ENCODE measurements at places on chromosomes 6 and 20. TPM values are rescaled to one million over a fixed set of nuclear protein-coding genes. Genes with fewer than 3 reads are reported as not detected.
A peak's percentile ranks its signal among the peaks of the same experiment; 100 is the strongest.

DNA sequence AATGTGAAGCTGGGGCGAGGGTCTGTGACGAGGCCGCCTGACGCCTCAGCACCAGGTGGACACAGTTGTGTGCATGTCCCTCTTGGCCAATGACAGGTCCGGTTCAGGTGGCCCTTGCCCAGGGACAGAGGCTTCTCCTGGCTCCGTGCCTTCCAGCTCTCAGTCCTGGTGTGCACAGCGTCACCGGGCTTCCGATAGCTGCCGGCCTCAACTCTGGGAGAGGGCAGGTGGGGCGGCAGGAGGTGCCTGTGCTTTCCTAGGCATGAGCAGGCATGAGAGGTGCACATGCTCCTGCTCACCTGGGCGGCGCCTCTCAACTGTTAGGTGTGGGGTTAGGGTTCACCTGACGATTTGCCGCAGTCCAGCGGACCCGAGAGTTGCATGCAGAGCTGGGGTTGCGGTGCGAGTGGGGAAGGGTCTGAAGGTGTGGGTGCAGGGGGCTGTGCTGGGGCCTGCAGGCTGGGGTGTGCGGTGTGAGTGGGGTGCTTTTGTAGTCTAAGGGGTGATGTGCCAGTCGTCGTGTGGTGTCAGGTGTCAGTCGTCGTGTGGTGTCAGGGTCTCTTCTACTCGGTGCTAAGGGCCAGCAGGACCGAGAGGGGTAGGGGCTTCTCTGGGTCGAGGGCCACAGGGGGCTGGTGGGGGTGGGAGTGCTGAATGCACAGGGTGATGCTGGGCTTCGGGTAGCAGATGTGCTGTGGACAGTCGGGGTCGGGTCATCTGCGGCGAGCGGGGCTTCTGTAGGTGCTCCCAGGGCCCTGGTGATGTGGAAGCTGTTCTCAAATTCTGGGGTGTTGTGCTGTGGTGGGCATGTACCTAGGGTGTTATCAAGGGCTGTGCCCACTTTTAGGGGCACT, 3.8 kb upstream of the SOX18 start:
- peaks cover 38% of the 10 kb centered on the region for H3K4me1 ChIP-seq
- H3K27ac ChIP-seq = peak overlapping the region; percentile 62
- H3K36me3 ChIP-seq = no peaks in the 10 kb centered on the region
- H3K27me3 ChIP-seq = peaks cover 18% of the 10 kb centered on the region
- H3K4me3 ChIP-seq = no peak overlapping the region
- no peak for DNase-seq

GRCh38 chr6:136294621-136295020, 5.0 kb upstream of the BCLAF1 start:
- no peak overlapping the region for H3K4me3 ChIP-seq
- no peak overlapping the region for H3K27ac ChIP-seq
- H3K4me1 ChIP-seq = peaks cover 20% of the 10 kb centered on the region
- DNase-seq = no peak

DNA sequence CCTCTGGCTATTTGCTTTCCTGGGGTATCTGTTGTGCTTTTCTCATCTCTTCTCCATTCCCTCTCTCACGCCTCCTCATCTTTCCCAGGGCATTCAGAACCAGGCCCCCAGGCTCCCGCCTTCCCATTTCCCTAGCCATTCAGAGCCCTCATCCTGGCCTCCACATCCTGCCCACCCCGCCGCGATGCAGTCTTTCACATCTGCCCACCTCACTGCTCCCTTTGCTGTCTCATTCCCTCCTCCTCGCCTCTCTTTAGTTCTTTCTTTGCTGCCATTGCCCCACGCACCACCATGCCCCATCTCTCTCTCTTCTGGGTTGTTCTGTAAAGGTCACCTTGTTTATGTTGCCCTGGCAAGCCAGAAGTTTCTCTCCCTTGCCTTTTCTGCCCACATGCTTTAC, 10.6 kb upstream of the AAR2 start:
- peaks cover 2% of the 10 kb centered on the region for H3K27me3 ChIP-seq
- H3K4me3 ChIP-seq = no peak overlapping the region
- peaks cover 19% of the 10 kb centered on the region for H3K4me1 ChIP-seq

- H3K4me3 ChIP-seq = no peak overlapping the region
- peak; percentile 41 for DNase-seq
- H3K27me3 ChIP-seq = peaks cover 2% of the 10 kb centered on the region
- H3K27ac ChIP-seq = no peak overlapping the region
Observed at GRCh38 chr20:59751075-59751711, 146.9 kb downstream of the PHACTR3 start.

DNA sequence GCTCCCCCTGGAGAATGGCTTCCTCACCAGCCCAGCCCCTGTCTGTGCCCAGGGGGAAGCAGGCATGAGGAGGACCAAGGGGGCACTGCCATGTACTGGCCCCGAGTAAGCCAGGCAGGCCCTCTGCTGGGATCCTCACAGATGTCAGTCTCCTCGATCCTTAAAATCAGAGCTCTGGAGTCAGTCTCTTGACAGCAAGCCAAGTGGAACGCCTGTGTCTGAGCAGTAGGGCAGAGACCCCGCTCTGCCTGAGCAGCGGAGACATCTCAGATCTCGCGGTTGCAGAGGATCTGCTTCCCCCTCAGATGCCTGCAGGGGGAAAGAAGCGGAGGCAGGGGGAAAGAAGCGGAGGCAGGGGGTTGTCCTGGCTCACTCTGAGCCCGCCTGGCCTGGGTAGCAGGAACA, 92.6 kb downstream of the SNX5 start:
- peaks cover 5% of the 10 kb centered on the region for H3K27me3 ChIP-seq
- no peak overlapping the region for H3K4me3 ChIP-seq
- DNase-seq = no peak
- no peaks in the 10 kb centered on the region for H3K36me3 ChIP-seq

- DNase-seq = no peak
- no peak overlapping the region for H3K4me3 ChIP-seq
- no peaks in the 10 kb centered on the region for H3K27me3 ChIP-seq
Observed at GRCh38 chr6:35238843-35239289, 20.7 kb upstream of the ZNF76 start.

DNA sequence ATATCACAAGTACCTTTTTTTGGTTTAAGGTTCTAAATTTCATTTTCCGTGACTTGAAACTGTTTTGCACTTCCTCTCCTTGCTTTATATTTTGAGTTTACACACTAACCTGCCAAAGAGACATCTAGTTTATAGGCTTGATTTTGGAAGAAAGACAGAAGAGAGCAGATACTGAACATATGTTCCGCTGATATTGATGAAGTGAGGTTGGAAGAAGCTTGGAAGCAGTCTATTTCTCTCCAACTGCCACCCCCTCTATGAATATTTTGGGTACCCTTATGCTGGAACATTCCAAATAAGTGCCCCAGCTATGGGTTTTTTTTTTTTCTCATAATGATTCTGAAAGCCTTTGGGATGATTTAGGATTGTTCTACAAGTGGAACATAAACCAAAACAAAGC, 150.6 kb downstream of the LAMA2 start:
- H3K36me3 ChIP-seq = no peaks in the 10 kb centered on the region
- no peaks in the 10 kb centered on the region for H3K4me1 ChIP-seq

DNA sequence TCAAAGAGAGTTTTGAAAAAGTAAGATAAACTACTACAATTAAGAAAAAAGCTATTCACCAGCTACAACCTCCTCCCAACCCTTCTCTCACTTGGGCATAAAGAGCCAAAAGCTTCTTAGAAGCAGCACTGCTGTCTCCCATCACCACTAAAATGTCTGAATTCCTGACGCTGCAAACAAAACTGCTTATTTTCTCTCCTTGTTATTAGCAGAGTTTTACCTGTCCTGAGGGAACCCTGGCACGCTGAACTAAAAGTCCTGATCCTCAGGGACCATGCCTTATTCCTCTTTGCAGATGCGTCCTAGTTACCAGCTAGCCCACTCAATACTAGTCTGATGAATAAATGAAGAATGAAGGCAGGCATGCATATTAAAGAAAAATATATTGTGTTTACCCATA, 1.1 kb downstream of the HACE1 start:
- no peaks in the 10 kb centered on the region for H3K27me3 ChIP-seq
- H3K27ac ChIP-seq = peak overlapping the region; percentile 90

GRCh38 chr6:25943887-25944286, 13.4 kb upstream of the SLC17A2 start:
- no peaks in the 10 kb centered on the region for H3K27me3 ChIP-seq
- peaks cover 6% of the 10 kb centered on the region for H3K36me3 ChIP-seq
- no peak overlapping the region for H3K27ac ChIP-seq
- no peak for DNase-seq

- H3K4me3 ChIP-seq = no peak overlapping the region
- no peaks in the 10 kb centered on the region for H3K36me3 ChIP-seq
- no peak overlapping the region for H3K27ac ChIP-seq
Observed at GRCh38 chr6:137646484-137646883, 152.3 kb upstream of the OLIG3 start.

GRCh38 chr20:23870461-23870860, 9.1 kb downstream of the CST5 start:
- peaks cover 36% of the 10 kb centered on the region for H3K4me1 ChIP-seq
- no peak overlapping the region for H3K4me3 ChIP-seq
- H3K27me3 ChIP-seq = no peaks in the 10 kb centered on the region
- no peak overlapping the region for H3K27ac ChIP-seq
- DNase-seq = no peak

GRCh38 chr20:37958856-37959520, 56.1 kb downstream of the VSTM2L start:
- H3K4me1 ChIP-seq = no peaks in the 10 kb centered on the region
- DNase-seq = no peak

DNA sequence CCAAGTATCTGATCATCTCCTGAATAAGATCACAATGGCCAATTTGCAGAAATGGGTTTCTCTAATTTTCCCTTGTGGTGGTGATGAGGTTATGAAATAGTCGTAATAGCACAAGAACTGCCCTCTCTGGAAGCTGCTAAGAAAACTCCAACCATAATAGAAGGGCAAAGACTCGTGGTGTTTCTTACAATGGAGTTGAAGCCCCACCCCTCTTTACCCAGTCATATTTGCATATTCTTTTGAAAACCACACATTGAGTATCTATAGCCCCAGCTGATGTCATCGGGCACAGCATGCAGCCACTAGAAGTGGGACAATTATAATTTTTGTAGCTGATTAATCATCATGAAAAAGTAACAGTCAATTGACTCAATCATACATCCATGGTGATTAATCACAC, 452.1 kb upstream of the POU3F2 start:
- H3K27me3 ChIP-seq = no peaks in the 10 kb centered on the region
- H3K4me3 ChIP-seq = no peak overlapping the region
- no peaks in the 10 kb centered on the region for H3K36me3 ChIP-seq
- DNase-seq = no peak
- H3K27ac ChIP-seq = no peak overlapping the region

GRCh38 chr6:33979750-33980149, 166.1 kb downstream of the GRM4 start:
- no peak overlapping the region for H3K27ac ChIP-seq
- peaks cover 6% of the 10 kb centered on the region for H3K4me1 ChIP-seq
- peaks cover 18% of the 10 kb centered on the region for H3K27me3 ChIP-seq
- H3K36me3 ChIP-seq = no peaks in the 10 kb centered on the region
- H3K4me3 ChIP-seq = no peak overlapping the region

DNA sequence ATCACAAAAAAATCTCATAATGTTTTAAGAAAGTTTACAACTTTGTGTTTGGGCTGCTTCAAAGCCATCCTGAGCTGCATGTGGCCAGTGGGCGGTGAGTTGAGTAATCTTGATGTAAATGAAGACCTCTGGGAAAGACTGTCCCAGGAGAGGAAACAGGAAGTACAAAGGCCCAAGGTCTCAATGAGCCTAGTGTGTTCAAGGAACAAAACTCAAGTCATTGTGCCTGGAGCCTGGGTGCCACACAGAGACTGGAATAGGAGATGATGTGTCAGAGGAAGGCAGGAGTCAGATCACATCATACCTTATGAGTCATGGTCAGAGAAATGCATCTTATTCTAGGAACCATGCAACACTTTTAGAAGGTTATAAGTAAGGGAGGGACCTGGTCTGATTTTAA, 51.5 kb downstream of the COL19A1 start:
- H3K36me3 ChIP-seq = no peaks in the 10 kb centered on the region
- H3K27ac ChIP-seq = no peak overlapping the region
- no peaks in the 10 kb centered on the region for H3K27me3 ChIP-seq
- no peak overlapping the region for H3K4me3 ChIP-seq

DNA sequence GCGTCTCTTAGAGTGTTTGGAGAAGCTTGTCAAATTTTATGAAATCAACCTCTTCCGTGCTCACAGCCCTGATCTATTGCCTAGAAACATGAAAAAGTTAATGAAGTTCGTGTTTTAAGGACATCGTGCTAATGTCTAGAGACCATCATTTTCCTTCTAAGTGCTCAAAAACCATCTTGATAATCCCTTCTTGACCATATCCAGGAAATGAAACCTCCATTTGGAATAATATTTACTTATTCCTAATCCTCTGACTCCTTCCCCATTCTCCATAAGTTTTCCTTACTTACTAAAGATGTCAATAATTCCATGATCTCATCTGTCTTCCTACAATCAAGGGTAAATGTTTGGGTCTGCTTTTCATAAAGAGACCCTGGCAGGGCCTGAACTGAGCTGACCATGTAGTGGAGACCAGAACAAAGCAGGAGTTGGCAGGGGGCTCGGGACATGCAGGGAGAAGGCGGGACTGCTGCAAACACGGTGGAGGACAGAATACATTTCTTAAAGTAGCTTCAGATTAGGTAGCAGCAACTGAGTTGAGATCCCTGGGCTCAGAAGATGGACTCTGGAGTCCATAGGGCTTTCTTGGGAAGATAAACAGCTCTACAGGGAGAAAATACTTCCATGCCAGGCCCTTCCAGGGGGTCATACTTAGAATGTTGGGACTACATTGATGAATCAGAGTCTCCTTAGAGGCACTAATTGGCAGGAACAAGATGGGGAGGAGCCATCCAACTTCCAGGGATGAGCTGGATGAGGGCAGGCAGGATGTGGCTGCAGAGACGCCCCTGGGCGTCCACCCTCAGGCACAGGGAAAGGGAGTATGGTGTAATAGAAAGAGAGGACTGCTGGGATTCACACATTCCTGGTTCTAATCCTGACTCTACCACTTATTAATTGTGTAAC, 100.7 kb downstream of the RIN2 start:
- no peak overlapping the region for H3K4me3 ChIP-seq
- DNase-seq = no peak
- H3K4me1 ChIP-seq = no peaks in the 10 kb centered on the region

GRCh38 chr6:27604986-27605385, 132.1 kb upstream of the ZNF184 start:
- DNase-seq = no peak
- H3K4me1 ChIP-seq = peaks cover 29% of the 10 kb centered on the region
- peak overlapping the region; percentile 47 for H3K4me3 ChIP-seq
- H3K27ac ChIP-seq = no peak overlapping the region

OXT gene
- total RNA-seq = not detected

MCCD1 gene
- not detected for total RNA-seq

CTAGE9 gene
- total RNA-seq = not detected

ACOT13 gene
- 16.0 TPM for total RNA-seq

MLN gene
- not detected for total RNA-seq

GPR6 gene
- total RNA-seq = not detected

BPIFB4 gene
- not detected for total RNA-seq

DCDC2 gene
- total RNA-seq = not detected
